ENCODE measurements at places on chromosomes 6 and 20.

GRCh38 chr20:63572788-63573646 is 1.0 kb downstream of the HELZ2 start:
- no peak for DNase-seq

DNA sequence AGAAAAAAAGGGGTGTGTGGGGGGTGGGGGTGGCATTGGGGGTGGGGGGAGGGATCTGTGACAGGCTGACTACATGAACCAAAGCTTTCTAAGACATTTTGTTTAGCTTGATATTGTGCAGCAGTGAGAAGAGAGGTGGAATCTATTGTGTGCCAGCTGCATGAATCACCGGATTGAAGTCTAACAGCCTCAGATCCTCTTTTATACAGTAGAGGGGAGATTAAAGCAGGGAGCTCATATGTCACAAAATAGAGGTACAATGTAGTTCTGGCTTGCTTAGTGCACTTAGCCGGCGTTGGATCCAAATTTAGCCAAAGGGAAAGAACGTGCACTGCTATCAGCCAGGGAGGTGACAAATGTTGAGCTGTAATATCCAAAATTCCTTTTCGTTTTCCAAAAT is 404.2 kb upstream of the CITED2 start:
- no peak for DNase-seq

GRCh38 chr6:37407948-37408347 is 25.1 kb upstream of the CMTR1 start:
- DNase-seq: no peak

GRCh38 chr6:88165844-88166492 is at the start of gene CNR1:
Gene CNR1, minus strand, starts transcription at chr6:88166347. Its CDS starts 21,073 bp downstream, at chr6:88145274.
- peak; percentile 64 for DNase-seq

DNA sequence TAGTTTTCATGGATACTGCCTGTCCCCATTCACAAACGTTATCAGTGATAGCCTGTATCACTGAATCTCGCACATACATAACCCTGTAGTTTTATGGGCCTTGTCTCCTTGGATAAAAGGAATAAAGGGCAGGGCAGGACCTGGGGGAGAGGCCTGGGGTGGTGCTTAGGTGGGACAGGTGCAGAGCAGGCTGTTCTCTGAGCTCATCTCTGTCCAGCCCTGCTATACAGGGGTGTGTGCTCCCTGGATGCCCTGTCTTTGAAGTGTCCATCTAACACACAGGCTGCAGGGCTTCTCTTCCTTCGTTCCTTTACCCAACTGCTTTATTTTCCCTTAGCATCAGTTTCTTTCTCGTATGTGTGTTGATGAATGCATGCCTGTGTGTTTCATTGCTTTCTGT is 26.4 kb downstream of the BRPF3 start:
- no peak for DNase-seq

GRCh38 chr6:160103825-160104100 is 17.9 kb upstream of the SLC22A1 start:
- no peak for DNase-seq

- DNase-seq: no peak
Observed at GRCh38 chr6:42817907-42818306, 36.1 kb downstream of the BICRAL start.

DNA sequence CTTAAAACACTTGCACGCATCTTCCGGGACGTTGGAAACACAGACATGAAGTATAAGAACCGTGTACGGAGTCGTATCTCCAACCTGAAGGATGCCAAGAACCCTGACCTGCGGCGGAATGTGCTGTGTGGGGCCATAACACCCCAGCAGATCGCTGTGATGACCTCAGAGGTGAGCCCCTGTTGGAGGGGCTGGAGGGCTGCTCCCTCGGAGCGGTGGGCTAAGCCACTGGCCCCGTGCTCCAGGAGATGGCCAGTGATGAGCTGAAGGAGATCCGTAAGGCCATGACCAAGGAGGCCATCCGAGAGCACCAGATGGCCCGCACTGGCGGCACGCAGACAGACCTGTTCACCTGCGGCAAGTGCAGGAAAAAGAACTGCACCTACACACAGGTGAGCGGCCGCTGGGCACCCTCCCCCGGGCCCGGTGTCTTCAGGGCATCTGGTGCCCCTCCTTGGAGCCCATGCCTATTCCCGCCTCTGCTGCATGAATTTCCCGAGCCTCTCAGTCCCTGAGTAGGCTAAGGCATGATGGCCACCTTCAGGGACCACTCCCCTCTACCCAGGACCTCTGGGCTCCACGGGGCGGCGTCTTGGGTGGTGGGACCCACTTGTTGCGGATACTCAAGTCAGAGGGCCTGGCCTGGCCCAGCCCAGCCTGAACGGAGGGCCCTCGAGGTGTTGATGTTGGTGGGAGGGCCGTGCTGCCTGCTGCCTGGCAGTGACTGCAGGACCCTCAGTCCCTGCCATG is 7.4 kb downstream of the TCEA2 start:
- no peak for DNase-seq

- DNase-seq: no peak
Observed at GRCh38 chr6:163775313-163775712, 360.8 kb downstream of the QKI start.

DNA sequence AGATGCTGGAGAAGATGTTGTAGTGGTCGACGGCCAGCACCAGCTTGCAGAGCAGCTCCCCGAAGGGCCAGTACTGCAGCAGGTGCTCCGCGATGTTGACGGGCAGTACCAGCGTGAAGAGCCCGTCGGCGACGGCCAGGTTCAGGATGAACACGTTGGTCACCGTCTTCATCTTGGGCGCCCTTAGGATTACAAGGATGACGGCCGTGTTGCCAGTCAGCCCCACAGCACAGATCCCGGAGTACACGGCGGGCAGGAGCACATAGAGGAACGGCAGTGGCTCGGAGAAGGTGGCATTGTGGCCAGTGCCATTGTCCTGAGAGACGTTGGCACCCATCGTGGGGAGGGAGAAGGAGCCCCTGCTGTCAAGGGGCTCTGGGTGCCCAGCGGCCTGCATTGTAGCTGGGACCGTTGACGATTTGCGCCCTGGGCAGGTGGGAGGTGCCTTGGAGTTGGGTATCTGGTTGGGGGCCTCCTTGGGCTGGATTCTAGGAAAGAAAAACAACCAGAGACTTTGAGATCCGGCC is 867 bp downstream of the NPBWR2 start:
- no peak for DNase-seq

DNA sequence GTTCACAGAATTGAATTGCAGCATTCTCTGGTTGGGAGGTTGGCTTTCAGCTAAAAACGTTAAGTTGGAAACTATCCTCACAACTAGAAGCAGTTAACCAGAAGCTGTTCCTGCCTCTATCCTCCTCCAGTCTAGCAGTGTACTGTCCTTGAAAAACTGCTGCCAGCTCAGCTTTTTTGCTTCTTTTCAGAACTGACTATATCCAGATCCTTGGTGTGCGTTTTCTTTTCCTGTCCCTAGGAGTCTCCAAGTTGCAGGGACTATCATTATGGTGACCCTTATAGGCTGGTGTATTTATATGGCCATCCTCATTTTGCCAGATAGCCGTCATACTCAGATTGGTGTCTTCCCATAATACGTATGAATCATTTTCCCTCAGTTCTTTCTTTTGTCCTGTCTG is 5.5 kb downstream of the ITCH start:
- DNase-seq: no peak

DNA sequence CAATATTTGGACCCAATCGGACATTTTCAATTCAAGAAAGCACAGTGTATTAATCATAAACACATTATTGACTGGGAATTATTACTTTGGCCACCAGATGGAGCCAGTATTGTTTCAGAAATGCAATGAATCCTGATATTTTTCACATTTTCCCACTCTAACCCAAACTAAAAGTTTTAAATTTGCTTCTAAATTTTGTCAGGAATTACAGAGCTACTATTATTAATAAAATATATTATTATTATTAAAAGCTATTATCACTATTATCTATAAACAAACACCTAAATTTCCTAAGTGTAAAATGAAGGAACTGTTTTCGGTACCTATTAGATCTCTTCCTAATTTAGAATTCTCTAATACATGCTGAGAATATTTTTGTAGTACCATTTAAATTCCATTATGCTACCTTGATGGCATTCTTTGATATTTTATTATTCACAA is 245.3 kb downstream of the OGFRL1 start:
- no peak for DNase-seq

GRCh38 chr20:57943950-57944349 is 234.1 kb upstream of the PMEPA1 start:
- DNase-seq: no peak

DNA sequence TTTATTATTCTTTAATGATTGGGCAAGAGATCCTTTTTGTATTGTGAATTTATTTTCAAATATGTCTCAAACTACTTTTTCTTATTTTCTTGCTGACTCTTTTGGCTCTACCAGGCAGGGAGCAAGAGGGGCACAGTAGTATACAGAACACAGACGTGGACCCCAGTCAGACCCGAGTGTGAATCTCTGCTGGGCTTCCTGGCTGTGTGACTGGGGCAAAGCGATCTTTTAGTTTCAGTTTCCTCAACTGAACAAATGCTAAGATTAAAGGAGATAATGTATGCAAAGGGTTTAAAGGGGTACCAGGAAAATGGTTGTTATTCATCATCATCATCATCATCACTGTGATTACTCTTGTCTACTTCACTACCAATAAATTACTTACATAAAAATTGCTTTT is 317.5 kb downstream of the HIVEP2 start:
- no peak for DNase-seq

GRCh38 chr6:12590901-12591300 is 125.7 kb upstream of the PHACTR1 start:
- no peak for DNase-seq

DNA sequence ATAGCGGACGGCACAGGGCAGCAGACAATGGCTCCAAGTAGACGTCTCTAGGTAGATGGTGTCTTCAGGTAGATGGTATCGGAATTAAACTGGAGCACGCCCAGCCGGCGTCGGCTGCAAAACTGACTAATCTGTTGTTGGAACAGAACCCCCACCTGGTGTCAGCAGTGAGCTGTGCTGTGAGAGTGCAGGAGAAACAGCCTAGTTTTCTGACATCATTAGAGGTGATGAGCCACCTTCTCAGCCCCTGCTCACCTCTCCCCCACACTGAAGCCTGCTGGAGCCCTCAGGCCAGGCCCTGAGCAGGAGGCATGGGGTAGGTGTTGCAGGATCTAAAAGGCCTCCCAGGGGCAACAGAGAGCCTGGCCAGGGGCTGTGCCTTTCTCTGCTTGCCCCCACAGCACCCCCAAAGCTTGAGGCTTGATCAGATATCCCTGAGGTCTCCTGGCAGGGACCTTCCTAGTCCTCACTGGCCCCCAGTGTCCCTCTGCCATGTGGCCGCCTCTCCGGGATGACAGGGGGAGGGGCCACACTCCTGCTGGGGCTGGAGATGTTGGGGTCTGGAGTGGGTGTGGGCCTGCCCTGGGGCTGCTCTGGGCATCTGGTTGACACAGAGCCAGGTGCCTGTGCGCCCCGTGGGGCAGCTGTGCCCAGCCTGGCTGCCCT is 6.9 kb upstream of the HELZ2 start:
- no peak for DNase-seq

GRCh38 chr6:108728826-108729225 is 119.4 kb upstream of the ARMC2 start:
- DNase-seq: no peak

DNA sequence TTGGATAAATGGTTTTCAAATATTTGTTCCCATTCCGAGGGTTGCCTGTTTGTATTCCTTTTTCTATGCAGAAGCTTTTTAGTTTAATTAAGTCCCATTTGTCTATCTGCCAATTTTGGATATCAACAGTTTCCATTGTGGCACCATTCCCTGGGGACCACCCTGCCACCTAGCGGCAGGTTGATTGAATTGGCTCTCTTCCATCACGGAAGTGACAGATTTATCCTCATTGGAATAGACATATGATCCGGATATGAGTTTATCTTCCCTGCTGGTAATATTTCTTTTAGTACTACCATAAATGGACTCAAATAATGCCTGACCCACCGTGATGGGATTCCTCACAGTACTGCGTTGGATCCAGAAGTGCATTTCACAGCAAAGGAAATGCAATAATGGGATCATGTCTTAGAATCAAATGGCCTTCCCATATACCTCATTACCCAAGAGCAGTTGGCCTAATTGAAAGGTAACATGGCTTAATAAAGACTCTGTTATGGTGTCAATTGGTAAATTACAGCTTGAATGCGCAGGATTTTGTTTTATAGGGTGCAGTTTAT is 327.0 kb downstream of the BMP2 start:
- DNase-seq: no peak

Data from muscle of back (tissue), 13 donors.